ENCODE measurements at places on chromosomes 6 and 20. TPM values are rescaled to one million over a fixed set of nuclear protein-coding genes. Genes with fewer than 3 reads are reported as not detected.
A peak's percentile ranks its signal among the peaks of the same experiment; 100 is the strongest.

The SLA2 gene
- 1.8 TPM for total RNA-seq

The TFAP2A gene
- not detected for total RNA-seq

The RSPH4A gene
- 0.40 TPM for total RNA-seq

The HLA-DQB1 gene
- not detected for total RNA-seq

The PHIP gene
- 23.5 TPM for total RNA-seq

The CCHCR1 gene
- 20.2 TPM for total RNA-seq

The GNAS-AS1 gene
- total RNA-seq = not detected

The COL21A1 gene
- total RNA-seq = not detected

DNA sequence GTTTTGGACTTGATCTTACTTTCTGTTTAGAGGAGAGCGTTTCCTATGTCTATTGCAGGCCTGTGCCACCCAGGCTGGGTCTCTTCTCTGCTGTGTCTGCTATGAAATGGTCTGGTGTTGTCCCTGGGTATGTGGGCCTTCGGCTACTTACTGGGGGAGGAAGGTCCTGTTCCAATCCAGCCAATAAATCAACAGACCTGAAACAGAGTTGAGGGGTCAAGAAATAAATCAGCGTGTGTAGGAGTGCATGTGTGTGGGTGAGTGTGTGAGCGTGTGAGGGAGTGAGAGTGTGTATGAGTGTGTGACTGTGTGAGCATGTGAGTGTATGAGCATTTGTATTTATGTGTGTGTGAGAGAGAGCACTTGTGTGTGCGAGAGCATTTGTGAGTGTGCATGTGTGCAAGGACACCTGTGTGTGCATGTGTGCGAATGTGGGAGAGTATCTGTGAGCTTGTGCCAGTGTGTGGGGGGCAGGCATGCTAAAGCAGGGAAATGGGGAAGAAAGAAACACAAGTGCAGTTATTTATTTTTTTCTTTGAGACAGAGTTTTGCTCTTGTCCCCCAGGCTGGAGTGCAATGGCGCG, 86.3 kb upstream of the PMEPA1 start:
- no peak overlapping the region for H3K27ac ChIP-seq
- H3K4me3 ChIP-seq = no peak overlapping the region
- peaks cover 8% of the 10 kb centered on the region for H3K4me1 ChIP-seq

- no peak for DNase-seq
- H3K27ac ChIP-seq = no peak overlapping the region
- H3K27me3 ChIP-seq = no peaks in the 10 kb centered on the region
- H3K36me3 ChIP-seq = no peaks in the 10 kb centered on the region
- no peak overlapping the region for H3K4me3 ChIP-seq
- no peaks in the 10 kb centered on the region for H3K4me1 ChIP-seq
Measured at GRCh38 chr20:19260412-19261090, 48.1 kb downstream of the SLC24A3 start.

DNA sequence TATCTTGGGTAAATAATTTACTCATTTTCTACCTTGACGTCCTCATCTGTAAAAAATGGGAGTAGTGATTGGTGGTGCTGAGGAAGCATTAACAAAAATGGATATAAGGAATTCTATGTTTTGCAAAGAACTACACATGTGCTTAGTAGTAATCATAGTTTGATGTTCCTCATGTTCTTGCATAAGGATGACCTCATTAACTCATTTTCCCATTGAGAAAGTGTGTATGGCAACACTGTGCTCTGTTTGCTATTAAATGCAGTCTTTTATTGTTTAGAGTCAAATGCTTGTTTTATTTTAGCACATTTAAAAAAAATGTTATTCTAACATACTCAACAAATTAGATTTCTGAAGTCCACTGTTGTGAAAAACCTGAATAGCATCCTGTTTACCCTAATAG, 211.2 kb upstream of the RSPO3 start:
- H3K27ac ChIP-seq = no peak overlapping the region
- H3K4me1 ChIP-seq = no peaks in the 10 kb centered on the region
- H3K4me3 ChIP-seq = no peak overlapping the region
- no peak for DNase-seq

- H3K4me1 ChIP-seq = peaks cover 10% of the 10 kb centered on the region
- H3K27ac ChIP-seq = no peak overlapping the region
- no peak for DNase-seq
- no peaks in the 10 kb centered on the region for H3K27me3 ChIP-seq
Measured at GRCh38 chr6:140909625-140910024, 1223.1 kb upstream of the GJE1 start.

DNA sequence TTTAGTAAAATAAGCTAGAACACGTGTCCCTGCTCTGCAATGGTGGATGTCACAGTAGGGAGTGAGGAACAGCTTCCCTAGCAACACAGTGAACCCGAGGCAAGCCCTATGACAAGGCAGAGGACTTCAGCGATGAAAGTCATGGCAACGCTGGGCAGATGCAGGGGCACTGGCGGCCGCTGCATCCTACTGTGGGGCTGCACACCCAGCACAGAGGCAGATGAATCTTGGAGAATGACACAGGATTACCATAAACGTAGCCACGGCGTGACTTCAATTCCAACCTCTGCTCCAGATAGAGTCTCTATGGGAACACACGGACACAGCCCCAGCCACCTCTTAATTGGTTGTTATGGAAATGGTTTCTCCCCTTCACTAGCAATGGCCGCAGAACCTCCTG, 64.2 kb downstream of the MYLK4 start:
- no peaks in the 10 kb centered on the region for H3K36me3 ChIP-seq
- DNase-seq = no peak
- H3K27me3 ChIP-seq = no peaks in the 10 kb centered on the region
- H3K27ac ChIP-seq = no peak overlapping the region

GRCh38 chr6:127972815-127973214, 72.0 kb upstream of the THEMIS start:
- no peak overlapping the region for H3K27ac ChIP-seq
- H3K27me3 ChIP-seq = no peaks in the 10 kb centered on the region
- H3K36me3 ChIP-seq = peaks cover 54% of the 10 kb centered on the region
- no peak overlapping the region for H3K4me3 ChIP-seq

DNA sequence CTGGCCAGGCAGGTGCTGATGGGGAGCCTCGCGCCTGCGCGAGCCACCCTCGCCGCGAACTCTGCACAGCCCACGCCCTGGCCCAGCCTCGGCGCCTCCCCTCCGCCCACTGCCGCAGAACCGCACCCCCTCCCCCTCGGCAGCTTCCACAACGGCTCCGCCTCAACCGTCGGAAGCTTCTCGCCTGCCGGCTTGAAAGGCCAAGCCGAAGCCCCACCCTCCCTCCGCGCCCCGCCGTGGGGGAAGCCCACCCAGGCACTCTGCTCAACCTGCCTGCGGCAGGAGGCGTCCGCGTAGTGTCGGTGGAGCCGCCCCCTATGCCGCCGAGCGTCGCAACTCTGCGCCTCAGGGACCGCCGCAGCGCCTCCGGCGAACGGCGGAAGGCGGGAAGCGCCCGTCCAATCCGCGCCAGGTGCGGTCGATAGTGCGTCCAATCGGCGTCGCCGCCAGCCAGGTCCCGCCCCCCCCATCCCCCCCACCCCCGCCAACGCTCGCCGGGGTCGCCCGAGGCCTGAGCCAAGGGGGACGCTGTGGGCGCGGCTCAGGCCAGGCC, at the start of gene SYCP2:
Gene SYCP2 (minus strand): TSS at position 342 of the 553 bp plus-strand sequence. CDS start 11,224 bp downstream, outside the sequence.
- no peak for DNase-seq
- peak within 1 kb of the TSS; percentile 67 for H3K4me3 ChIP-seq
- no peak within 1 kb of the TSS for H3K27ac ChIP-seq
- peaks cover 5% of the 10 kb centered on the region for H3K4me1 ChIP-seq
- H3K36me3 ChIP-seq = no peaks in the 10 kb centered on the region

DNA sequence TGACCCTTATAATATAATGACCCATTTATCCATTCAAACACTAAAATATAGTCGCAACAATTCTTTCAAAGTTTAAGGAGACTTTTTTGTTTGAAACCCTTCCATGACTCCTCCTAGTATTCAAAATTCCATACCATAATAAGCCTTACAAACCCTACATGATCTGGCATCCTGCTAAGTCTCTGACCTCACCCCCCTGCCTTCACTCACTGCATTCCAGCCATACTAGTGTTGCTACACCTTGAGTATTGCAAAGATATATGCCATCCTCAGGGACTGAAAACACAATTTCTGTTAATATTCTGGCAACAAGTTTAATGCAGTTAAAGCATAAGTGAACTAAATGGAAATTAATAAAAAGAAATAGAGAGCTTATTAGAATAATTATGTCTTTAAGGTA, 168.4 kb downstream of the EYS start:
- H3K4me3 ChIP-seq = no peak overlapping the region
- no peak for DNase-seq
- H3K4me1 ChIP-seq = no peaks in the 10 kb centered on the region
- H3K27me3 ChIP-seq = no peaks in the 10 kb centered on the region
- H3K27ac ChIP-seq = no peak overlapping the region

- H3K4me3 ChIP-seq = no peak overlapping the region
- H3K36me3 ChIP-seq = no peaks in the 10 kb centered on the region
- H3K4me1 ChIP-seq = no peaks in the 10 kb centered on the region
- no peaks in the 10 kb centered on the region for H3K27me3 ChIP-seq
- no peak for DNase-seq
Measured at GRCh38 chr6:68282646-68283045, 352.4 kb upstream of the ADGRB3 start.

DNA sequence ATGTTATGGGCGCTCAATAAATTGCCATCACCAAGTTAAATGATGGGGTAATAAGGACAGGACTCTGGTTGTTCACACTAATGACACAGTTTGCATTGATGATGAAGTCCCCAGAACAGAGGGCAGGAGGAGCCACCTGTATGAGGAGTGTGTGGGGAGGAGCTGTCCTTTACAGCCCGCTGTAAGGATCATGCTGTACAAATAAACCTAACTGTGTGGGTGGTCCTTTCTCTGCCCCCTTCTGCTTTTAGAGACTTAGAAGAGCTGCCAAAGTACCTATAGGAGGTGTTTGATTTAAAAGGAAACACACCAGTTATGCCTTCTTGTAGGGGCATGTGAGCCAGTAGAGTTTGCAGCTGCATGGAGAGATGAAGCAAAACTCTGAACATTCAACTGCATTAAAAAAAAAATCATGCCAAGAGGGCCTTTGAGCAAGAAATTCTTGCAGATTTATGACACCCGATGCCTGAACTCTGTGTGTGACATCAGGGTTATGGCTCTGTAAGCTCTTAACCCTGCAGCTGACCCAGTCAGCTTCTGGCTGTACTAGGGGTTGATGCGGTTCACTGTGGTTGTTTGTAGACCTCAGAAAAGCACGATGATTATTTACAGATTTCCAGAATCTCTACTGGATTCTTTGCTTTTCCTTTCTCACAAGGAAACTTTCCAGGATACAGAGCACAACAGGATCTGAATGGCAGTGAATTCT, 67.4 kb downstream of the UST start:
- no peaks in the 10 kb centered on the region for H3K27me3 ChIP-seq
- no peak overlapping the region for H3K4me3 ChIP-seq
- H3K27ac ChIP-seq = no peak overlapping the region
- no peaks in the 10 kb centered on the region for H3K36me3 ChIP-seq
- DNase-seq = no peak

- H3K4me3 ChIP-seq = no peak overlapping the region
- H3K4me1 ChIP-seq = no peaks in the 10 kb centered on the region
- H3K27ac ChIP-seq = no peak overlapping the region
- DNase-seq = no peak
Measured at GRCh38 chr6:144185133-144185836, 35.0 kb downstream of the STX11 start.

- H3K4me1 ChIP-seq = peaks cover 52% of the 10 kb centered on the region
- DNase-seq = peak; percentile 41
- H3K27me3 ChIP-seq = no peaks in the 10 kb centered on the region
- peak overlapping the region; percentile 90 for H3K4me3 ChIP-seq
- H3K36me3 ChIP-seq = peaks cover 8% of the 10 kb centered on the region
Measured at GRCh38 chr6:159692303-159693127, 526 bp downstream of the SOD2 start.

- no peak for DNase-seq
- H3K36me3 ChIP-seq = no peaks in the 10 kb centered on the region
- H3K4me3 ChIP-seq = peak overlapping the region; percentile 99
- H3K27me3 ChIP-seq = no peaks in the 10 kb centered on the region
- peak overlapping the region; percentile 65 for H3K27ac ChIP-seq
Measured at GRCh38 chr20:3470208-3470626, 601 bp upstream of the ATRN start.

DNA sequence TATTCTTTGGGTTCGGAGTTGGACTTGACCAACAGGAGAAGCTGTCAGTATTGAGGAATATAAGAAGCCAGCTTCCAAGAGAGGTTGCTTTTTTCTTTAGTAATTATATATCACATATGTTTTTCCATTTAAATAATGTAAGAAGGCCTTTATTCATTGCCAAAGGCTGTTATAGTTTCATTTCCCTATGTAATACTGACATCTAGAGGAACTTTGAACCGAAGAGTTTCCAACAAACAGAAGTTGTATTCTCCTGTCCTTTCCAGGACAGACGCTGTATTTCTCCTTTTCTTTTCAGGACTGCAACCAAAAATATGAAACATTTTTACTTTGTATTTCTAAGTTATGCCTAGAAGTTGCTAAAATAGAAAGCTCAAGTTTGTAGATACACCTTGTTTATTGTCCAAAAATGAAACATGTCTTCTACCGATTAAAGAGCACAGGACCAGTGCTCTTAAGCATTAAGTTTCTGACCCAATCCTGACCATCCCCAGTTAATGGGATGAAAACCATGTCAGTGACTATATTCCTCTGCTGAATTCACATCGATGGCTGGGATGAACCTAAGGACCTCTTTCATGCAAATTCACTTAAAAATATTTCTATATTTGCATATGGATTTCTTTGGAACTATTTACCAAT, 55.1 kb downstream of the MYLK4 start:
- H3K4me3 ChIP-seq = no peak overlapping the region
- peaks cover 20% of the 10 kb centered on the region for H3K27me3 ChIP-seq
- H3K27ac ChIP-seq = no peak overlapping the region
- peak; percentile 27 for DNase-seq
- no peaks in the 10 kb centered on the region for H3K36me3 ChIP-seq
- peaks cover 13% of the 10 kb centered on the region for H3K4me1 ChIP-seq

GRCh38 chr20:38726804-38727606, 2.7 kb downstream of the SLC32A1 start:
- no peaks in the 10 kb centered on the region for H3K36me3 ChIP-seq
- no peak overlapping the region for H3K4me3 ChIP-seq
- H3K4me1 ChIP-seq = peaks cover 15% of the 10 kb centered on the region
- peaks cover 96% of the 10 kb centered on the region for H3K27me3 ChIP-seq

DNA sequence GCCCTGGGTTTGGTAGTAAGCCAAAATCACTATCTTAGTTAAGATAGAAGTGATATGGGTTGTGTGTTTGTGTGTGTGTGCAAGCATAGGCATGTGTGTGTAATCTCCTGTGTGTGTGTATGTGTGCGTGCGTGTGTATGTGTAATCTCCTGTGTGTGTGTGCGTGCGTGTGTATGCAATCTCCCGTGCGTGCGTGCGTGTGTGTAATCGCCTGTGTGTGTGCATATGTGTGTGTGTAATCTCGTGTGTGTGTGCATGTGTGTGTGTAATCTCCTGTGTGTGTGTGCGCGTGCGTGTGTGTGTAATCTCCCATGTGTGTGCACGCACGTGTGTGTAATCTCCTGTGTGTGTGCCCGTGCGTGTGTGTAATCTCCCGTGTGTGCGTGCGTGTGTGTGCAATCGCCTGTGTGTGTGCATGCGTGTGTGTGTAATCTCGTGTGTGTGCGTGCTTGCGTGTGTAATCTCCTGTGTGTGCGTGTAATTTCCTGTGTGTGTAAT, 219.3 kb upstream of the GGTLC1 start:
- DNase-seq = no peak
- no peak overlapping the region for H3K27ac ChIP-seq
- H3K4me3 ChIP-seq = no peak overlapping the region
- no peaks in the 10 kb centered on the region for H3K36me3 ChIP-seq
- H3K27me3 ChIP-seq = no peaks in the 10 kb centered on the region
- no peaks in the 10 kb centered on the region for H3K4me1 ChIP-seq

GRCh38 chr6:109045493-109045892, 49.2 kb downstream of the SESN1 start:
- H3K36me3 ChIP-seq = no peaks in the 10 kb centered on the region
- H3K4me3 ChIP-seq = no peak overlapping the region
- peaks cover 26% of the 10 kb centered on the region for H3K4me1 ChIP-seq
